ENCODE measurements at places on chromosomes 4 and X.

GRCh38 chrX:54994668-54995351, 822 bp upstream of the PFKFB1 start:
- DNase-seq, result no peak

DNA sequence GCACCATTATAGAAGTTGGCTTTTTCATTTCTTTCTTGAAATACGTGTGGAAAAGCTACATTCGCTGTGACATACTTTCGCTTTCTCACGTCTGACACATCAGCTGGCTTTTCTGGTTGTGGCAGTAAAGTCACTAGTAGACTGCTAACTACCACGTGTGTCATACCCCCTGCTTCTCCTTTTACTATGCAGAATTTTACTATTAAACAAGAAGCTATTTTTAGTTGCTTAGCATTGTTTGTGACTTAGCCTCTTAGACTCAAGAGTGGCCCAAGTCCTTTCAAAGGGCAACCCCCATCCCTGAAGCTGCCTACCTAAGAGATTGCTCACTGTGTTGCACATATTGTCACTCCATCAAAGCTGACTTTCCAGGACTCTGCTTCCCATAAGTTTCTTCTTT, 2.1 kb upstream of the IL2 start:
- peak; percentile 50 for DNase-seq

GRCh38 chr4:169068423-169068822, 58.4 kb upstream of the CBR4 start:
- DNase-seq, result no peak

DNA sequence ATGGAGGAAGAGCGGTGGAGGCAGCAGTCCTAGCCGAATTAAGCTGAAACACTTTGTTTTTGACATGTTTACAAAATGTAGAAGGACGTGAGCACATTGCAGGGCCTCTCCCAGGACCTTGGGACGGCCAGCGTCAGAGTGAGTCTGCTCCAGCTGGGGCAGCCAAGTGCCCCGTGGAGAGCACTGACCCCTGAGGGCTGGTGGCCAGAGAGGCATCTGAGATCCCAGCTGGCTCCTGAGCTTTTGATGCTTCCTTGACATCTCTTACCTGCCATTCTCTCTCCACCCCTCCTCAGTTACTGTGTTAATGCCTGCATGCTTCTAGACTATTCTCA, 24.7 kb downstream of the NAT8L start:
- no peak for DNase-seq

DNA sequence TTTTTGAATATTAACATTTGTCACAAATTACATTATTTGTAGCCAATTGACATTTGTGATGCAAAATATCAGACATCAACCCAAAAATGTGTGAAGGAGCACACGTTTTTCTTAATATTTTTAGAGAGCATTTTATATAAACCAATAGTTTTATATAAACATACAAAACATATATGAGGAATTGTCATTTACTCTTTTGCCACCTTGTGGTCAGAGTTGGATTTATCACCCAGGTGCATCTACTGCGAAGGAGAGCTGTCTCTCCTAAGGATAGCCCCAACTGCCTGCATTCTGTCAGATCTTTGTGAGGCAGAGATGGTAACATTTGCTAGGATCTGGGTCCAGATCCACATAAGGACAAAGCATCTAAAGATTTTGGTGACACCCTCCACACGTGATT, 2.5 kb upstream of the USP27X start:
- DNase-seq, result peak; percentile 8

DNA sequence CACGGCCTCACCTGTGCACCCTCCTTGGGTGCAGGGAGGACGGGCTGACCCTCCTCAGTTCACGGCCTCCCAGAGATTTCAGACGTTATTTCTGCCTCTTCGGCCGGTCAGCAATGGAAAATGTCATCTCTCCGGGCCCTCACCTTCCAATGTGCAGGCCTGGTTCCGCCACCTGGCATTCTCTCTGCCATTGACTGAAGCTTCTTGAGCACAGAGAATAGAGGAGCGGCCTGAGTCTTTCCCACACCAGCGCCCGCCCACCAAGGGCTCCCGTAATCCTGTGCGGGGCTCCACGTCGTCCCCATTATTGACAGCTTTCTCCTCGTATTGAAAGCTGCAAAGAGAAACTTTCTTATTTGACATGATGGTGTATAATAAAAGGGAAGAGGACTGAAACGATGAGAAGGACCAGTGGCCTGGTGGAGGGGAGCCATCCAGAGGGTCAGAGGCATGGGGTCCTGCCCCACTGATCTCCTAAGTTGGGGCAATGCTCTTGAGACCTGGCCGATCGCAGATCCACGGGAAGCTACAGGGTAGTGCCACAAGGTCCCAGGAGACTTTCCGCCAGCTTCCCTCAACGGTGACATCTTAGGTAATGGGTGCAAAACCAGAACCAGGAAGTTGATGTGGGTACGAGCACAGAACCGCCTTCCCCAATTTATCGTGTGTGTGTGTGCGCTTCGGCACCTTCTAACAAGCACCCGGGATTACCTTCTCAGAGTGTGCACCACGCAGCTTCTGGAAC, 20.6 kb downstream of the HTRA3 start:
- DNase-seq, result no peak

GRCh38 chrX:75390470-75390869, 116.6 kb downstream of the UPRT start:
- no peak for DNase-seq

DNA sequence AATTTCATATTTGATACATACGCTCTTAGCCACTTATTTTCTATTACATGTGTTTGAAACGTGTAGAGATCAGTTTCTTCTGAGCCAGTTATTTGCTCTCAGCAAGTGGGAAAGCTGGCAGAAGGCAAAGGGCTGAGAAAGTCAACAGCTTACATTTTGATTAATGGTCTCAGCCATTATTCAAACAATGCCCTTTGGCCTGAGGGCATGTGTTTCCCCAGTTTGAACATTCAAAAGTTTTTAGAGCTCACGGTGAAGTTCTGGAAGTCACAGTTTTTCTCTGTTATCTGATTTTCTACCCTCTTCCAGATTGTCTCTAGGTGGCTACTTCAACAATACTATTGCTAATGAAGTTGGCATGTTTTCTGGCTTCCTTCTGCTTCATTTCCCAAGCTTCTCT, 591.8 kb upstream of the CPEB2 start:
- no peak for DNase-seq

DNA sequence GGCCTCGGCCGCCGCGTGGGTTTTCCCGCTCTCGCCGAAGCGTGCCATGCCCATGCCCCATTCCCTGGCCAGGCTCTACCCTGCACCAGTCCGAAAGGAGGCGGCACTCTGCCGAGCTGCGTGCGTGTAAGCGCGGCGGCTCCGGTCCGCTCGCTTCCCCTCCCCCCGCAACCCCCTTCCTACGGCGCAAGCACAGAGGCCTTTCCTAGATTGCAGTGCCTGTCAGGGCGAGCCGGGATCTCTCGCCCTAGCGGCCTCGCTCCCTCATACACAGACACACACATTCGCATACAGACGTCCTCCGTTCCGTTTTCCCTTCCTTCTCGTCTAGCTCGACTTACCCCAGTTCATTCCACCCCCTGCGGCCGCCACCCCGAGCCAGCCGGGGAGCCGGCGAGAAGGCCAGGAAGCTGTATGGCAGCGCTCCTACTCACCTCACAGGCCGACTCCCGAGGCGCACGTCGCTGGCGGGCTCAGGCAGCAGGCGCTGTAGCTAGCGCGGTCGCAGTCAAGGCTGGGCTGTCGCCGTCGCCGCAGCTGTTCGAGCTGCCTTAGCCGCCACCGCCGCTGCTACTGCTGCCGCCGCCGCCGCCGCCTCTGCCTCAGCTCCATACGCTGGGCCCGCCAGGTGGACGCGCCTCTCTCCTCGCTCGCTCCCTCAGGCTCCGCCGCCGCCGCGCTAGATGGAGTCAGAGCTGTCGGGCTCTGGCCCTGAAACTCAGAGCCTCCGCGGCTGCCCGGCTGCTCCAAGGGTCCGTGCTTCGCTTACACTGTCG, 615 bp downstream of the NEXMIF start:
- DNase-seq, result peak; percentile 28

DNA sequence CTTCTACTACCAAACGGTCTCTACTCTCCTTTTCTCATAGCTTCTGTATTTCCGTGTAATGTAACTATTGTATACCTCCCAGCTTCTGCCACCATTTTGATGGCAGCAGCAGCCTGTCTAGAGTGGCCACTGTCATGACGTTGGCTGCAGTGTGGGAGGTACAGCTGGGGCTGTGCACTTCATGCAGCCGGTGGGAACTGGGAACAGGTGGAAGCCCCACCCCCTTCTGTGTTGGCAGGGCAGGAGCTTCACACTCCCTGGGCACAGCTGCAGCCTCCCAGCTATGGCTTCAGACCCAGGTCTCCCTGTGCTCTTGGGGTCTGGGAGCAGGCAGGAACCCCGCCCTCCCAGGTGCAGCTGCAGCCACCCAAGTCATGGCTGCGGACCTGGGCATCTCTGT, 49.8 kb upstream of the SEC24B start:
- DNase-seq, result no peak

DNA sequence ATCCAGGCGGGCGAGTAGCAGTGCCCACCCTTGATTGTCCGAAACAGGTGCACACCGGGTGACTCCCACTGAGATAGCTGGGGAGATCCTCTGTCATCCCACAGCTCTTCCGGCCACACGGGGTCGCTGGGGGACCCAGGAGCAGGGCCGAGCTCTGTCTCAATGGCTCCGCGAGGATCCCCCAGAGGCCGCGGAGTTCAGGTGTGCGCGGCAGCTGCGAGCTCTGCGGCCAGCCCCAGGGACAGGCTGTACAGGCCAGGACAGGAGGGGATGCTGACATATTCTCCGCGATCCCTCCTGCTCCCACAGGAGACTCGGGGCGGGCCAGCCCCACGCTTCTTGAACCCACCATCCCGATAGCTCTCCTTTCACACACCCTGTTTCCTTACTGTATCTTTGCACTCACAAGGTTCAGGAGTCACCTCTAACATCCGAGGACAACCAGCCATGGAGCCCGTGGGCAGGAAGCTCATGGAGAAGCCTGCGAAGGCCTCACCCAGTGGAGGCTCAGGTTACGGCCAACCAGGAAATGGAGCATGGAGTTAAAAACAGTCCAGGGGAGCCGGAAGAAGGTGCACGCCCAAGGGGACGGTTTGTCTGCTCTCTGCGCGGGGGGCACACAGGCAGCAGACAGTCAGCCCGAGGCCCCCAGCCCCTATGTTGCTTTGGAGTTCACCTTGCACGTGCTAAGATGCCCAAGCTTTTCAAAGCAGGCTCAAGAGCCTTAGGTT, 77.9 kb upstream of the AMELX start:
- DNase-seq, result no peak

- peak; percentile 7 for DNase-seq
Observed at GRCh38 chrX:154123241-154124219, 20.5 kb upstream of the OPN1LW start.

DNA sequence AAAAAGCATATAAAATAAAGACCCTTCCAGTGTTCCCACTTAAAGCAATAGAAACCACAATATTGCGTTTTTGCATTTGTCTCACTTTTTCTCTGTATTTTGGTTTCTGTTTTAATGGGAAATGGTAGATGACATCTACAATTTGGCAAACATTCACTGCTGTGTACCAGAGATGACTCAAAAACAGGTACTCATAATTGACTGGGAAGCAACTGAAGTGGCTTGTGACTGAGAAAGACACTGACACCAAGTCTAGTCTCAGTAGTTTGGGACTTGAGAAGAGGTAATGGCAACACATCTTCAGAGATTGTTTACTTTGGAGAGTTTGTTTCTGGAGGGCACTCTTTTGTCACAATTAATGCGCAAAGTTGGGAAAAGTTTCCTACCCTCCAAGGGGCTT, 42.0 kb downstream of the AREG start:
- DNase-seq, result no peak

GRCh38 chr4:161762796-161763195, 401.0 kb downstream of the FSTL5 start:
- no peak for DNase-seq

- DNase-seq, result no peak
Observed at GRCh38 chr4:95513022-95513421, 35.8 kb downstream of the UNC5C start.

DNA sequence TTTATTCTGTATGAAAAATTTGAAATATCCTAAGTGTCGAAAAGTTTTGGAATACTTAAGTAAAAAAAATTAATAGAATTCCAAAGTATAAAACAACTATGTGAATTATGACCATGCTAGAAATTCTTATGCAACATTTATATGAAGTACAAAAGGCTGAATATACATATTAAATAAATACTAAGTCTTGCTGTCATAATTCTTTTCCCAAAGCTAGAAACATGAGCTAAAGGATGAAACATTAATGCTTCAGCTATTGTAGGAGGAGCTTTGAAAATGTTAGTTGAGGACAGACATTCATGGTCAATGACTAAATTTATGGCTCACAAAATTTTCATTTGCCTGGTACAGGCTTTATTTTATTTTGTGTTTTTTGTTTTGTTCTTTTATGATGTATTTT, 207.3 kb downstream of the GABRB1 start:
- DNase-seq, result no peak
